Fibroblast of the aortic adventitia (primary cell): ENCODE measurements at places on chromosomes 12 and 14. TPM values are rescaled to one million over a fixed set of nuclear protein-coding genes. Genes with fewer than 3 reads are reported as not detected.

GRCh38 chr12:91406920-91407341, 224.3 kb upstream of the DCN start:
- DNase-seq: no peak

- no peak for DNase-seq
These were observed 103.2 kb upstream of the EVL start for GRCh38 chr14:99961826-99962518.

DNA sequence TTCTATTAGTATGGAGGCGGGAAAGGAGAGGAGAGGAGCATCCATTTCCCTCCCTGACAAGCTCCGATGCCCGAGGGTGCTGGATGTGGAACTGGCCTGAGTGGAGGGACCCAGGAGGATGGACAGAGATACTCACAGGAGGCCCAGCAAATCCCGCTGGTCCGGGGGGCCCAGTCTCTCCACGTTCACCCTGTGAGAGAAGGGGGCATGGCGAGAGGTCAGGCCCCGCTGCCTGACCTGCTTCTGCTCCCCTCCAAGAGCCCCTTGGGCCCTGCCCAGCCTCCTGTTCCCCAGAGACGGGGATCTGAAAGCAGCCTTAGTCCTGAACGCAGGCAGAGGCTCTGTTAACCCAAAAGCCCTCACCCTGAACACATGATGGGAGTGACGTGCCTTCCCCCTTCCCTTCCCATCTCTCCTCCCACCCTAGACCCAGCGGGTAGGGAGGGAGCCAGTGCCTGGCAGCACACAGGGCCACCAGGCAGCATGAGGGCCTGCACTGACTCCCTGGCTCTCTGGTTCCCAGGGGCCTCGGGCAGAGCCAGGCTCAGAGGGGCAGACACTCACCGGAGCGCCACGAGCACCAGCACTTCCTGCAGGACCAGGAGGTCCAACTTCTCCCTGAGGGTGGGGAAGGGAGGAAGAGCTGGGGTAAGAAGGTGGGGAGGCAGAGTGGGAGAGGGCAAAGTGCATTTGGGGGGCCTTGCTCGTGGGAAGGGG, 17.5 kb downstream of the TMEM106C start:
- no peak for DNase-seq

DNA sequence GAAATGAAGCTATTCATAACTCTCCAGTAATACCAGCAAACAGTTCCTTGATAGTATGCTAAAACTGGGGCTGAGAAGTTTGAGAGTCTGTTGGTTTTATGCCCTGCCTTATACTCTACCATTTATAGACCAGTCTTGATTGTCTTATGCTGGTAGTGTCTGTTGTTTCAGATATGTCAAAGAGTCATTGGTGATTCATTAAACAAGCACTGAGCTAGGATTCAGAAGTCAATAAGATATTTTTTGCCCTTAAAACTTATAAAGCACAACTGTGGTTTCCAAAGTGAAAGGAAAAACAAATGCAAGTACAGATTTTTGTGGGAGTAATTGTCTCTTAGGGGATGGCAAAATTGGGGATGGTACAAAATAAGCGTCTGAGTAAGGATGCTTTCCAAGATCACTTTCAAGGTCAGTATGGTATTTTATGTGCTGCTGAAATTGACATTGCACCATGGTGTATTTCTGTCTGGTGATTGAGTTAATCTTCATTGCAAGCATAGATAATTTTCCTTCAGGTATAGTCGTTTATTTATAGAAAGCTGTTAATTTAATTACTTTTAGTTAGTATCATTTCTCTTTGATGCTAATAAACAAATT, 289.5 kb upstream of the E2F7 start:
- peak; percentile 27 for DNase-seq

GRCh38 chr14:41666301-41666700, 59.6 kb downstream of the LRFN5 start:
- DNase-seq: no peak

- DNase-seq: no peak
These were observed 198.7 kb downstream of the DACT1 start for GRCh38 chr14:58836303-58836974.

- DNase-seq: no peak
These were observed 17.3 kb upstream of the LMNTD1 start for GRCh38 chr12:25570418-25570817.

DNA sequence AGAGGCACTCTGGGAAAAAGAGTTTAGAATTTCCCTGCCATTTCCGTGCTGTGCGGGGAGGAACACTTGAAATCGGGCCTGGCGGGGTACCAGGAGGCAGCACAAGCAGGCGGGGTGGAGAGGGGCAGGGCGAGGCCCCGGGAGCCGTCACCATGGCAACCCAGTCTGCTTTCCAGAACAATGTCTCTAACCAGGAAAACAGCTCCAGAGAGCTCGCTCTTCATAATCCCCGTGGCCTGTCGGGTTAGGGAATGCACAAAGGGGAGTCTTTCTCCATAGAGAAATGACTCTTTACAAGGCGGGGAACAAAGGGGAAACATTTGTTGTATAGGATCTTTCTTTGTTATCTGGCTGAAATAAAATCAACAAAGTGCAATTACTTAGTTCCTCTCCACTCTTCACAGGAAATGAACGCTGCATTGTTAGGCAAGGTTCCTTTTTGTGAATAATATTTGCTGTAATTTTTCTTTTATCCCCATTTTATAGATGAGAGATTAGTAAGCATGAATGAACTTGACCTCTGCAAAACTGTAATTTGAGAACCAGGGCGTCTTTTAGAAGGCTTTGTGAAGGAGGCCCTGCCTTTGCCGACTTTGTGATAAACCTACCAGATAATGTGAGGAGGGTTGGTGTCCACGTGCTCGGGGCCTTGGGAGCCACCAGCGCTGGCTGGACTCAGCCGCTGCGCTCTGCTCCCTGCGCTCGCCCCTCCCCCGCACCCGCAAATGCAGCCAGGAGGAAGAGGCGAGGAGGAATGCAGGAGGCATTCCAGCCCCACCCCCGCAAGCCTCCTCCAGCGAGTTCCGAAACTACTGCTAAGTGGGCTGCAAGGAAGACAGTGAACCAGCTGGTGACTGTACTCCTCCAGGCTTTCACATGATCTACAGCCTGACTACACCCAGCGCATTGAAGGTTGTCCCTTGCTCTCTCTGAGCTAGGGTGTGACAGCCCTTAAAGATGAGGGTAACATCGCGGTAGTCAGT, 105.2 kb upstream of the ATF7IP start:
- peak; percentile 91 for DNase-seq

GRCh38 chr14:58814466-58814865, 176.7 kb downstream of the DACT1 start:
- no peak for DNase-seq

- peak; percentile 18 for DNase-seq
These were observed 1.5 kb downstream of the COL2A1 start for GRCh38 chr12:48002773-48003218.

GRCh38 chr14:51504669-51505068, 147.0 kb upstream of the FRMD6 start:
- DNase-seq: no peak

DNA sequence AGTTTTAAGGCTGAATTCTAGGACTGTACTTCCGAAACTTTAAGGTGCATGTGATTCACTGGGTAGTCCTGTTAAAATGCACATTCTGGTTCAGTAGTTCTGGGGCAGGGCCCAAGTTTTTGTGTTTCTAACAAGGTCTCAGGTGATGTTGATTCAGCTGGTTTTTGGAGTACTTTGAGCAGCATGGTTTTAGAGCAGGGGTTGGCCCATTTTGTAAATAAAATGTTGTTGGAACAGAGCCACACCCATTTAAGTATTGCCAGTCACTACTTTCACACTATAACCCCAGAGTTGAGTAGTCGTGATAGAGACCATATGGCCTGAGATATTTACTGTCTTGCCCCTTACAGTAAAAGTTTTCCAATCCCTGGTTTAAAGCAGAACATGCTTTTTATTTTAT, 111.3 kb downstream of the SYNE2 start:
- DNase-seq: no peak

DNA sequence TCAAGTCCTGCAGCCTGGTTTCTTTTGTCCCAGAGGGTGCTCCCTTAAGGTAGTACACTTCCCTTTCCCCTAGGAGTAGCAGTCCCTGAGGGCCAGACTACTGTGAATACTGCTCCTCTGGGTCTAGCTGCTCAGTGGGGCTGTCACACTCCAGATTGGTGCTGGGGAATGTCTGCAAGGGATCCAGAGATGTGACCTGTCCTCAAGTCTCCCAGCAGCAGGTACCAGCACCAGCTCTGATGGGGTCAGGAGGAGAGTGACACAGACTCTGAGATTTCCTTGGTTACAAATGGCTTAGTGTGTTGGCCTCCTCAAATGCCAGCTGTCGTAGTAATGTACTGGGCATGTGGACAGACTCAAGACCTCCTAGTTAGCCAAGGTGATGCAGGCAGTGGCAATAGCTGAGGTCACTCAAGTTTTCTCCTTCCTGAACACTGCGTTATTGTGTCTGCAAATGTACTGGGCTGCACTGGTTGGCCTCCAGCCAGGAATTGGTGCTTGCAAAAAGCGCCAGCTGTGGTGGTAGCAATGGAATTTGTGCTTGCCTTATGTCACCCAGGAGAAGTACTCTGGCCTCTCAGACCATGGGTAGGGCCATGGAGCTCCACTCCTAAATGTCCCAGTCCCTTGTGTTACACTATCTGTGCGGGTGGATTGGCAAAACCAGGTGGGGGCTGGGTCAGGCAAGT, 36.4 kb upstream of the AEBP2 start:
- peak; percentile 26 for DNase-seq

DNA sequence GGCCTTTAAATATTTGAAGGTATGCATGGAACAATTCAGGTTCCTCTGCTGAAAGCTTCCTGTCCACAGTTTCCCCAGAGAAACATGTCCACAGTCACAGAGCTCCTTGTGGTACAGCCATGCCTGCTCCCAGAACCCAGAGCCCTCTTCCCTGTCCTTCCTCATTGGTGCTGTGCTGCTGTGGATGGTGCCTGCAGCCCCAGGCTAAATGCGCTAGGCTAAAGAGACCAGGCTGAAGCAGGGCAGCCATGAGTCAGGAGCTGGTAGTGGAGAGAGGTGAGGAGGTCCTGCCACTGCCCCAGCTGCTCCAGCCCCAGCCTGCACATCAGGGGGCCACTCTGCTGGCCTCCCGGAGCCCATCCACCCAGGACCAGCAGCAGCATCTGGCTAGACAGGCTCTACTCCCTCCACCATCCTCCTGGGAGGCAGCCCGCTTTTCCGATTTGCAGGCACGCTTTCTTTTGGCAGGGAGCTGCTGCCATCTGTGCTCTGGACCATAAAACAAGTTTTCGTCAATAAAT, 65.4 kb upstream of the DDX11 start:
- no peak for DNase-seq

- peak; percentile 68 for DNase-seq
These were observed 21.1 kb upstream of the CERS5 start for GRCh38 chr12:50188241-50188781.

- DNase-seq: peak; percentile 70
These were observed 1.7 kb upstream of the C12orf56 start for GRCh38 chr12:64392221-64392620.

GRCh38 chr12:25830456-25830855, 128.0 kb upstream of the RASSF8 start:
- no peak for DNase-seq

GRCh38 chr12:82555699-82556098, 131.0 kb upstream of the TMTC2 start:
- no peak for DNase-seq

- no peak for DNase-seq
These were observed 8.6 kb upstream of the CCDC196 start for GRCh38 chr14:66477567-66477966.

DNA sequence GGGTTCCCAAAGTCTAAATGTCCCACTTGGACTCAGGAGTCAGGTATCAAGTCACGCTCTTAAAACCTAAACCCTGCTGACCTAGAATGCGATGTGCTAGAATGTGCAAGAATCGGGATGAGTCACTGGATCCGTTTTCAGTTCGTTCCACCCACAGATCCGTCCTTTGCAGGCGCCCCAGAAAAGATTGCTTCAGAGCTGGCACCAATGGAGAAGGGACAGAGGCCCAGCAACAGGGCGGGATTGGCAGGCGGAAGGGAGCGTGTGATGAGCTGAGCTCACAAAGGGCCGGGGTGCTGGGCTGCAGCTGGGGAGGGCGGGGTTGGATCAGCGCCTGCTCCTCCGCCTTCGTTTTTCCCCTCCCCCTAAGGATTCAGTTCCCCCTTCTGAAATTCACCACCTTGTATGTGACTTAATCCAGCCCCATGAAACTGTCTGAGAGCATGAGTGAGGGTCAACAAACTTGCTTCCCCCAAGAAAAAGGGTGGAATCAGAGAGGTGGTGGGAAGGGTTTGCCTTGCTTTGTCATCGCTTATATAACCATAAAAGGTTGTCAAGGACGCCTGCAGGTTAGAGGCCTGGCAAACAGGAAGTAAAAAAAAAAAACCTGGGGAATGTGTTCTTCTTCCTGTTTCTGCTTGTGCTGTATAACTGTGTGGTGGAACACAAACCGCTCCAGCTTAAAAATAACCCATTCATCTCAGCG, 2.8 kb upstream of the UBC start:
- peak; percentile 100 for DNase-seq

DNA sequence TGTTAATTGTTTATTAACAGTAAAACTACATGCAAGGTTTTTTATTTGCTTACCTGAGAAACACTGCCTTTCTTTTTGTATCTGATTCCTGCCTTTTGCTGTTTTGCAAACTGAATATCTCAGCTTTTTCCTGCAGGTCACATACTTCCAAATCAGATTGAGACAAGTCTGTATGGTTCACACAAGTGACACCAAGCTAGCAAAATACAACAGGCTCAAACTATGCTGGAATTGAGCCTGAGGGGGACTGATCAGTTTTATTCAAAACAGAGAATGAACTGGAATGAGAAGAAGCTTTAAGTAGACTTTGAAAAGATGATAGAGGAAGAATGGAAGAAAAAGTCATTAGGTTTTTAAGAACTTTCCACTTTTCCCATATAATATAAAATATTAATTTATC, 12.2 kb upstream of the CDK17 start:
- no peak for DNase-seq

The IL23A gene
- total RNA-seq: not detected in 2 replicates

The CD9 gene
- total RNA-seq: 56.2 and 407 TPM in 2 replicates

The HRK gene
- total RNA-seq: 0.41 TPM in 1 of 2 replicates, not detected in the other

The AP5M1 gene
- 36.6 and 50.9 TPM in 2 replicates for total RNA-seq

The PAH gene
- total RNA-seq: not detected in 2 replicates

The PTPRR gene
- 1.4 TPM in 1 of 2 replicates, not detected in the other for total RNA-seq

The KLRK1 gene
- not detected in 2 replicates for total RNA-seq

The C14orf39 gene
- 0.18 and 0.41 TPM in 2 replicates for total RNA-seq

The AQP5 gene
- total RNA-seq: 0.72 and 2.4 TPM in 2 replicates

The TSPAN8 gene
- 7.1 and 15.5 TPM in 2 replicates for total RNA-seq

The KRT75 gene
- total RNA-seq: not detected in 2 replicates

The SDR9C7 gene
- not detected in 2 replicates for total RNA-seq

The TCL1A gene
- total RNA-seq: not detected in 2 replicates
